ENCODE measurements at places on chromosomes 3 and 15.

- no peak for DNase-seq
These were observed 3.4 kb downstream of the GP9 start for GRCh38 chr3:129063841-129064482.

DNA sequence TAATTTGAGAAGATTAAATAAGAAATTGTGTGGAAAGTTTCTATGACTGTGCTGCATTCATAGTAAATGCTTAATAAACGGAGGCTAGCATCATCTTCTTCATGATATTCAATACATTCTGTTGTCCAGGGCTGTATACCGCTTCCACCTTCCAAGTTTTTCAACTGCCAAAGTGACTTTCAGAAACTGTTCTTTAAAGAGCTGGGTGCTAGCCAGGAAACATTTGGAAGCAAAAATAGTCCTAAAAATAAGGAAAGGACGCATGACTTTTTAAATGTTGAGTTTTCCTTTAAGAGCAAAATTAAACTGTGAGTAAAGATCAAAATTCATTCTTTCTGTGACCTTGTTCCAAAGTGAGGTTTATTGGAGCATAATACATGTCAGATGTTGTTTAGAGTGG lies 9.4 kb upstream of the ERC2 start:
- DNase-seq: no peak

GRCh38 chr15:35740761-35741160 lies 194.8 kb upstream of the DPH6 start:
- DNase-seq: no peak

DNA sequence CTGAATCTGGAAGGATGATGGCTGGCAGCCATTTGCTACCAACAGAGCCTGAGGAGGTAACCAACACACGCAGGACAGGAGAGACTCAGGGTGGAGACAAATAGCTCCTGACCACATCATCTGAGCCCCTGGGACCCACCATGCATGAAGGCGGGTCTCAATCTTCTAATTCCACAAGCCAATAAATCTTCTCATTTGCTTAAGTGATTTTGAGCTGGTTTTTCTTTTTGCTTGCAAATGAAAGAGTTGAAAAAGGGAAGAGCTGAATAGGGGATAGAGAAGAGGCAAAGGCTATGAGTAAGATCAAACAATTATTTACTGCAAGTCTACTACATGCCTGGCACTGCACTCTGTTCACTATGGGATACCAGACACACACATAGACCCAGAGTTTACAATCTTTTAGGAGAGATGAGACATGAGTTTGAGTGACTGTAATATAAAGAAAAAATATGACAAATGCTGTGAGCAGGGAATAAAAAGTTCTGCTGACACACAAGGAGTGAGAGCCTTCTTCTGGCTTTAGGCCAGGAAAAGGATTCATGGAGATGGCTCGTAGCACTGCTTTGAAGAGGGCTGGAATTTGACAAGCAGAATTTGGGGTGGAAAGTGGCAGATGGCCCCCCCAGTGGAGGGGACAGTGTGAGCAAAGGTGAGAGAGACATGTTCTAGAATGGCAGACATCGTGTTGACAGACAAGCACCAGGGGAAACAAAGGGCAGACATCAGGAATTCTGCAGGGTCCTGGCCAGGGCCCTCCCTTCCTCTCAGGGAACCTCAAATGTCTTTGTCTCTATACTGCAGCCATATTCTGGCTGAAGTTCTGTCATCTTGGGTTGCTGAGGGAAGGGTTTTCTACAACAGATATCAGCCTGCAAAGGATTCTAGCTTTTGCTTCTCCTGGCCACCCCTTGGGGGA lies 69.8 kb upstream of the WNT5A start:
- no peak for DNase-seq

DNA sequence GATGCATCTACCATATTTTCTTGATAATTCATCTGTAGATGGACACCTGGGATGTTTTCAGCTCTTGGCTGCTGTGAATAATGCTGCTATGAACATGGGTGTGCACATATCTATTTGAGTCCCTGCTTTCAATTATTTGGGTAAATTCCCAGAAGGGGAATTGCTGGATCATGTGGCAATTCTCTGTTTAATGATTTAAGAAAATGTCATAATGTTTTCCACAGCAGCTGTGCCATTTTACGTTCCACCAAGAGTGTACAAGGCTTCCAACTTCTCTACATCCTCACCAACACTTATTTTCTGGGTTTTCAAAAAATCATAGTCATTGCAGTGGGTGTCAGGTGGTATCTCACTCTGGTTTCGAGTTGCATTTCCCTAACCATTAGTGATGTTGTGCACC lies 64.4 kb downstream of the NSMCE3 start:
- DNase-seq: no peak

Data from naive thymus-derived CD4-positive, alpha-beta T cell (primary cell).